ENCODE measurements at places on chromosomes 6 and 20.
A peak's percentile ranks its signal among the peaks of the same experiment; 100 is the strongest.

DNA sequence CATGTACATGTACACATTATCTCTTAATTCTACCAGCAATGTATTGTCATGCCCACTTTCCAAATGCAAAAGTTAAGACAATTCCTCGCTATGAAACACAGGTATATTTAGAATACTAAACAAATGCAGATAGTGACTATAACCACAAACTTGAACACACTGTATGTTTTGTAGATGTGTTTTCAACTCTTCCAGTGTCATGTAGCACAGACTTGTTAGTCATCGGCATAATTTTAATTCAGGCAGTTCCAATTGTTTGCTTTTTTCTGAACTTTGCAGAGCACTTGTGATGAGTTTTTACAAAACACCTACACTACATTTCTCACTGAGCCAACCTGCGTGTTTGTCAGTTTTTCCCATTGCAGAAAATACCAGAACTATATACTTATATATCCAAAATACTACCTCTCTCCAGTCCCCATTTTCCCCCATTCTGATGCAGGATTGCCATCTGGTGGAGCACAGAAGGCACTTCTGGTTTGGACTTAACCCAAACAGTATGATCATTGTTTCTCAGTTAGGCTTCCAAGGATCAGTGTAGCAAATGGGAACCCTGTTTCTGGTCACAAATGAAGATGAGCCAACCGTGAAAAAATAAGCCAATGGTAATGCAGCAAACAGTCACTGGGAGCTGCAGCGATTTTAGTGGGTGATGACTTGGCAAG lies 143.4 kb downstream of the ADGRB3 start:
- peak; percentile 13 for DNase-seq

DNA sequence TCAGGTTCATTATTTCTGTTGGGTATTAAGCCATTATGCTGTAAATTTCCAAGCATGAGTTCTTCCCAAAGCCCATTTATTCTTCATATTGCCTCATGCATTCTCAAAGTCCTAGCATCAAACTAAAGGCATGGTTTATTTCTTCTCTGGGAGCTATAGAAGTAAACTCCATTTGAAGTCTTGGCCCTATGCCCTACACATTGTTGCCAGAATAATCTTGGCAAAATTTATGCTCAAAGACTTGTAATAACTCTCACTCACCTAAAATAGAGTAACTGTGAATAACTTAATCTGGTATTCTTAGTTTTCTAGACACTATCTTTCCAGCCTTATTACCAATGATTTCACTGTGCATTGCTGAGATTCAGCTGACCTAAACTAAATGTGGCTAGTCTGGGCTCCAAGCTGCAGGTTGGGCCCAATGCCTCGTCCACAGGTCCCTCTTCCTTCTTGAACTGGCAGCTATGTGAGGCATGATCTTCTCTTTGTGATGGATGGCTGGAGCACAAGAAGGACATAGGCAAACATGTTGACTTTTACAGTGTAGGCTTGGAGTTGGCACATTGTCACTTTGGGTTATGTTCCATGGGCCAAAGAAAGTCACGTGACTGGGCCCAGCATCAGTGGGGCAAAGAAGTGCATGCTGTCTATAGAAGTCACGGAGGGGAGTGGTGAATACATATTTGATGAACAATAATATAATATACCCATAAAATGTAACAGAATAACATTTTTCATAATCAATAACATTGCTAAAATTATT lies 39.1 kb upstream of the ANKEF1 start:
- no peak for DNase-seq

DNA sequence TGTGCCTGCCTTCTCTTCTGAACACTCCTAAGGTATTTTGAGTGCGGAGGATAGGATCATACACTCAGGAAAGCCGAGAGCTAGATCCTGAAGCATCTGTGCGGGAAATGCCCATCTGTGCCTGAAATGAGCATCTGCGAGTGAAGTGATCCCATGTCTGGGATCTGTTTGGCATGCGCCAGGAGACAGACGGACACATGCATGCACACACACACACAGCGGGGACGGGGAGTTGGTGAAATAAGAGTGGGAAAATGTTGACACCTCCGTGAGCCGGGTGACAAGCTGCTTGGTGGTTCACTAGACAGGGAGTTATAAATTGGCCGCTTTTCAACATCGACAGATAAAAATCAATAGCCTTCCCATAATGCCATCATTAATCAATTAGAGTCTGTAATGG lies 13.8 kb downstream of the SYNJ2 start:
- no peak for DNase-seq

- no peak for DNase-seq
Observed at GRCh38 chr6:166959911-166960608, 3.7 kb upstream of the RNASET2 start.

Data from CD4-positive, alpha-beta T cell (primary cell).